ENCODE measurements at places on chromosomes 3 and 15.

DNA sequence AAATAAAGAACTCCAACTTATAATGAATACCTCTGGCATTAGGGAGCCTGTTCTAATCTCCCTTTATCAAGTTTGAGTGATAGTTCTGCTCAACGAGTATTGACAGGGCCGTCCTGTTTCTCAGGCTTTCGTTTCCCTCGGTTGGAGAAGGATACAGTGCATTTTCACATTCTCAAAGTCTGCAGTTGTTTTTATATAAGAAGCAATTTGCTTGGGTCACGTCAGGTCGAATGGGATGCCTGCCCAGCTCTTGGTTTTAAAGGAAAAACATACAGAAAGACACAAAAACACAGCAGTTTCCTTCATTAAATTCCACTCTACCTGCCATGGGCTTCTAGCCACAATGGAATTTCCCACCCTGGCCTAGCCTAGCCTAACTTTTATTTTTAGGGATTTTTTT is 366.3 kb downstream of the TIGIT start:
- DNase-seq: no peak

DNA sequence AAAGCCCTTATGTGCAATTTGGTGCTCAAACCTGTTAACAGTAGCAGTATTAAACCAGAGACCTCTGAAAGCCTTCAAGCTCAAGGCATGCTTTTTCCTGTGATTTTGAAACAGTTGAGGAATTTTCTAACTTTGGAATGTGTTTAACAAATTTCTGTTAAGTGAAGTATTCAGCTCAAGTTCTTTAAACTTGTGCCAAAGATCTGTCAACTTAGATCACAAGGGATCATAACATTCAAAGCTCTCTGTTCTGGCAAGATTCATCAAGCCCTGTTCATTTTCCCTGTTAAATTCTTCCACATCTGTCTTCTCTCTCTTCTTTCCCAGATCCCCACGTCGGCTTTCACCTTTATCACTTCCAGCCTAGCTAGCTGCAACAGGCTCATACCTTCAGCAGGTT is 28.8 kb upstream of the RYK start:
- DNase-seq: no peak

- DNase-seq: no peak
These were observed 44.8 kb downstream of the FOXL2 start for GRCh38 chr3:138902171-138902570.

GRCh38 chr3:38638354-38638753 is 11.1 kb downstream of the SCN5A start:
- DNase-seq: no peak

DNA sequence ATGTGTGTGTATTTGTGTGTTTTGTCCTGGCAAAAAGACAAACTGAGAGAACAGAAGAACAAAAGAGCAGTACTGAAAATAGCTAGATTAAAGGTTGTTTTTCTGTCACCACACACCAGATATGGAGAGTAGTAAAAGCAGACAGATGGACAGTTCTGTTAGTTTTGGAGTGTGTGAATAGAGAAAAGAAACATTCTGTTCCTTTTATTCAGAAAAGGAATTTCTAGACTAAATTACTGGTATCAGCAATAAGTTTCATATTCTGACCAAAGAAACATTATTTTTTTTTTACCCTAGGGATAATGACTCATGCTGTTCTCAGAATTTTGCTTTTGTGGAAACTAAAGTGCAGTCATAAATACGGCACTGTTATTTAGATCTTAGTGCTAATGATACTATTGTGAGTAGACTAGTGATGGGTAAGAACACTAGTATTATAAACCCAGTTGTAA is 32.9 kb downstream of the PIK3CA start:
- DNase-seq: no peak

DNA sequence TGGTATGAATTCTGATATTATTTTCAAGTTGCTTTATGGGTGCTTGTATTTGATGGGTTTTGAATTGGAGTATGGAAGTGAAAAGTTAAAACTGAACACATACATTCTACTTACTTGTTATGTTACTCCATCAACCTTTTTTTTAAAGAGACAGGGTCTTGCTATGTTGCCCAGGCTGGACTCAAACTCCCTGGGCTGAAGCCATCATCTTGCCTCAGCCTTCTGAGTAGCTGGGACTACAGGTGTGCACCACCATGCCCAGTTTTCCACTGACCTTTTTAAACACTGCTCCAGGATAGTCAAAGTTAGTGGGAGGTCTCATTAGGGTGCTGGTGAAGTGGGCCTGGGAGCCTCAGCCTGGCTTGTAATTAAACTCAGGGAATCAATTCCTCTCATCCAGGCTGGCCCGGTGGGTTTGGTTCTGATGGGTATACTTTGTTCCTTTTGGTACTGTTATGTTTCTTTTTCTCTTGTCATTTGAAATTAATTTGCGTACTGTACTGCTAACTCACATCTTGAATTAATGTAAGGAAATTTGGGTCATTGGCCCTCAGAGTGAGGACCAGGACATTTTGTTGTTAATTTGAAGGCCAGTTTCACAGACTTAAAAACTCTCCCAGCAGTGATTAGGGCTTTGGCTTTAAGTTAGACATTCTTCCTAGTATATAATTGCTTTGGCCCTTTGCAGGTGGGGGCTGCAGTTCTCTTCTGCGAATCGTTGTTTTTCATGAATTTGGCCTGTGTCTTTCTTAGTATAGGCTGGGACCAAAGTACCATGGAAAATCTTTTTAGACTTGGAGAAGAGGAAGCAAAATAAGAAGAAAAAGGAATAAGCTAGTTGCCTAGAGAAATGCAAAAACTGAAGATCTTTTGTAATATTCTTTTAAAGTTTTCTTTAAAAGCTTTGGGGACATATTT is 66.9 kb downstream of the FNDC3B start:
- DNase-seq: no peak

- DNase-seq: no peak
These were observed 28.7 kb downstream of the SST start for GRCh38 chr3:187641320-187642016.

DNA sequence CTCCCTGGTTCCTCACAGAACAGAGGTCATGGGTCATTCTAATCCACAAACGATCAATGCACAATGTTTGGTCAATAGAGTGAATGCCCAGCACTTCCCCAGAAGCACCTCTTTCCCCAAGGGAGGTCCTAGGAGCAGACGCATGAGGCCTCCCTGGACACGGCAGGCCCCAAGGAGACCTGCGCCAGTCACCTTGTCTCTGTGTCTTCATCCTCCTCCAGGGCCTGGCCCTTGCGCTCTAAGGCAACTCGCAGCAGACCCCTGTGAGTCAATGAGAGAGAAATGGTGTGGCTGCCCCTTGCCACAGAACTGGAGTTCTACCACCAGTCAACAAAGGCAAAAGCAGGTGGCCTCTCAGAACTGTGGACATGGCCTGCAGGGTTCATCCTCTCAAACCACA is 18.1 kb downstream of the ALS2CL start:
- no peak for DNase-seq

GRCh38 chr3:63795438-63795837 is 23.7 kb upstream of the C3orf49 start:
- DNase-seq: no peak

GRCh38 chr3:191695131-191695814 is 234.3 kb downstream of the PYDC2 start:
- DNase-seq: no peak

DNA sequence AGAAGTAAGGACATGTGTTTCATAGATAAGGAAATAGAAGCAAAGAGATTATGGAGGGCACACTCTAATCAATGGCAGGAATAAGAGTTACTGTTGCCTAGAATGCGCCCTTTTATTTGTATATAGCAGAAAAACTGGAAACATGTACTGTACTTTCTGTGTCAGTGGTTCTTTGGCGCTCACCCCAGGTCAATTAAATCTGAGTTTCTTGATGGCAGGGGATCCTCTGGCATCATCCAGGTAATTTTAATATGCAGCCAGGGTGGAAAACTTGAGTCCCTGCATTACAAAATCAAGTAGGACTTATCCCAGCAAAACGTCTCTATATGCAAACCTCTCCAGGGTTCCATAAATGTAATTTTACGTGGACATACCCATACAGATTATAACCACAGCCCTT is 284.1 kb downstream of the IL5RA start:
- no peak for DNase-seq

GRCh38 chr15:99467853-99468464 is 97.8 kb upstream of the MEF2A start:
- DNase-seq: no peak

DNA sequence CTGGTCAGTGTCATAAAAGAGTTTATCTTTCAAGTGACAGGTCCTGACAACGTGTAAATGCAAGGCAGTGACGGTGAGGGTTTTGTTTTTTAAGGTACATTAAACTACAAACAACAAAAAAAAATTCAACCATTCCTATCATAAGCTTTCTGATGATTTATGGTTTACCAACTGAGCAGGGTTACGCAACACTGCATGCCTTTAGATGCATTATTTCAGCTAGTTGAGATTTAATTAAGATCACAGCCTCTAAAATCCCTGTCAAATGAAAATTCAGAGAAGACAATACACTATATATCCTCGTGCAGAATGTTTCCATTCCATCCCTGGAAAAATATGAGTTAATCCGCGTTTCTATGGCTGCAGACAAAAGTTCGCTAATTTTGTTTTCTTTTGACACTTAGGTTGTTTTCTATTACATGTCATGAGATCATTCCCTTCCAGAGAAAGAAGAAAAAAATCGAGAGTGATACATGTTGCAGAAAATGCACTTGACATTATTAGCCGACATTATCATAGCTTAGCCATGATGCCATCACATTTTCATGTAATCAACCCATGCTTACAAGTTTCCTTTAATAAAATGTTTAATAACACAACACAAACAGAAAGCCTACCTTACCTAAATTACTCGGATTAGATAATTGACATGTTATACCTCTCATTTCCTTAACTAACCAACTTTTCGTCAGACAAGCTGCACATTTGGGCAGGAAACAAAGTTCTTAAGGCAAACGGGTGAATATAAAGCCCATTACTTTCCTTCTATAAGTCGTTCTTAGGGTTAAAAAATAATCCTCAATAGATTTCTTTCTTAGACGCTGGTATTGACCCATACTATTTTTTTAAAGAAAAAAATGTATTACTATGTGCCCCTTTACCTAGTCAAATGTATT is 521.2 kb downstream of the FOXP1 start:
- DNase-seq: no peak

DNA sequence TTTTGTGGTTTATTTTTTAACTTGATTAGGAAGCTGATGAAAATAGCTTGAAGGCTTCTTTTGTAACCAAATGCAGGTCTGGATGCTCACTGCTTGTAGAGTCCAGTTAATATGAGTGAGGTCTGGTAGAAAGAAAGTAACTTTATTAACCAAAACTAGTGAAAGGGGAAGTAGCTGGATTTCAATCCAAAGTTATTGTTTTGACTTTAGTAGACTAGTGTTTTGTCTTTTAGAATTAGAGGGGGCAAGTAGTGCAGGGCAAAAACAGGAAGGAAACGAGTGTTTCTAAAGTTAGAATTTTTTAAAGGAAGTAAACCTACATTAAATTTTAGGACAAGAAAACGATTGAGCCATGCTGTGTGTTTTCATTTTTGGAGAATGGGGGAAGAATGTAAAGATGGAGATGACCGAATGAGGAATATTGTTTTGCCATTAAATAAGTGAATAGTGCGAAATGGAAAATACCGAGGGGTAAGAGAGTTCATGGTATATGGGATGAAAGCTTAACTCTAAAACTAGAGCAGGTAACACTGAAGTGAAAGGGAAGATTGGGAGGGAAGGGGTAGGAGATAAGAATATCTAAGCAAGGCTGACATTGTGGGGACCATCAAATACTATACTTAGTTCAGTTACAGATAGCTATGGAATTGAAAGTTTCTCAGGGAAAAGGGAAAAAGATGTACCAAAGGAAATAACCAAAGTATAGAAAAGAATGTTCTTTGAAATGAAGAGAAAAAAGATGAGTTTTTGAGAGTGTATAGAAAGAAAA is 40.0 kb downstream of the USP3 start:
- DNase-seq: no peak

GRCh38 chr15:63163217-63163616 is 5.9 kb upstream of the RPS27L start:
- no peak for DNase-seq

GRCh38 chr3:160720123-160720746 is 35.8 kb upstream of the PPM1L start:
- DNase-seq: no peak

GRCh38 chr3:89116476-89116875 is 9.1 kb downstream of the EPHA3 start:
- DNase-seq: no peak

DNA sequence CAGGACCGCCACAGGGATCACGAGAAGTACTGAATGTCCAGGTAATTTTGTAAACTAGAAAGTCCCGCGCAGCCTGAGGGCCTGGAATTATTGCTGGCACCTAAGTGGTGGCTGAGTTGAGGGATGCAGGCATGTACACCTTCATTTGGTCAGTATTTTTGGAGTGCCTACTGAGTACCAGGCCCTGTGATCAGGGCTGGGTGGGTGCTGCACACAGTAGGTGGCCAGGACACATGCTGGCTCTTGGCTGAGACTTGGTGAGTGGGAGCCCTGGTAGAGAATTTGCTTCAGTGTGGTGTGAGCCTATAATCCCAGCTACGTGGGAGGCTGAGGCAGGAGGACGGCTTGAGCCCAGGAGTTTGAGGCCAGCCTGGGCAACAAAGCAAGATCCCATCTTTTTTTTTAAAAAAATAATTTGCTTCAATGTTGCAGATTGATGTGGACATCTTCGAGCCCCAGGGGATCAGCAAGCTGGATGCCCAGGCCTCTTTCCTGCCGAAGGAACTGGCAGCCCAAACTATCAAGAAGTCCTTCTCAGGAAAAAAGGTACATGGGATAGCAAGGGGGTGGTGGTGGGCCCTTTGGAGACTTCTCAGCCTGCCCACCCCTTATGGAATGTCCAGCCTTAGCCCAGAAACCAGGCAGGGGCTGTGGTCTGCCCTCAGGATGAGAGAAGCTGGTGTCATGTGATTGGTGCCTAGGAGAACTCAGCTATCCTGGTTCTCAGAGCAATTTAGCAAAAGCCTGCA is 2.6 kb downstream of the ITIH1 start:
- DNase-seq: no peak

DNA sequence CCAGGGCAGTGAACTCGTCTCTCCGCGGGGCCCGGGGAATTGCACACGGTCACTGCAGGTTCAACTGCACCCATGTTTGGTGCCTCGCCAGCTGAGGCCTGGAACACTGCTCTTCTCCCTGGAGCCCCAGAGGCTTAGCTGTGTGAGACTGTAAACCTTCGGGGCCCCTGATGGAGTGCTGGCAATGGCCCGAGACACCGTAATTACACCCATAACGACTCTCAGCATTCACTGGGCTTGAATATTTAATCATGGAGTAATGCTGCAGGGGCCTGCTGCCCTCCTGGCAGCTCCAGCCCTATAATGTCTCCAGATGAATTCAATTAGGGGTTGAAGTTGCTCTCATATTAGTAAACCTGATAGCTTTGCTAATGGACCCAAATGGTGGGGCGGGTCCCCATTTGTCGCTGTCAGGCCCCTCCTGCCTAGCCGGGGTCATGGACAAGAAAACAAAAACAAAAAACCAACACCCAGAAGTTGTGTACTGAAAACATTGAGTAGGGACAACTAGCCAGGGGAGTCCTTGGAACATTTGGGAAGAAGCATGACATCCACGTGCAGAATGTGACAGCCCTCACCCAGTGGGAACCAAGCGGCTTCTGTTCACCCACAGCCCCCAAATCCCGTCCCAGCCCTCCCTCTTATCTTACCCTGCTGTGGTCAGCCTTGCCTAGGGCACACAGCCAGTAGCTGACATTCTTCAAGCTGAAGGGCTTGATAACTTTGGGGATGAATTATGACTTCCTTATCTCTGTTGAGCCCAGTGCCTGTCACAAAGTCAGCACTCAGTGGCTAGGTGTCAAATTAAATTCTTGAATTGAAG is 74.3 kb upstream of the SCN5A start:
- DNase-seq: no peak

- DNase-seq: no peak
These were observed 56.2 kb downstream of the ATP2C1 start for GRCh38 chr3:130950124-130950523.

- DNase-seq: no peak
These were observed 396.6 kb downstream of the EPHB1 start for GRCh38 chr3:135191708-135192107.
